ENCODE measurements at places on chromosomes 11 and 22. TPM values are rescaled to one million over a fixed set of nuclear protein-coding genes. Genes with fewer than 3 reads are reported as not detected.
A peak's percentile ranks its signal among the peaks of the same experiment; 100 is the strongest.

TMEM135 gene
- 4.3 TPM for polyA plus RNA-seq

APOA1 gene
- not detected for polyA plus RNA-seq

- no peak for DNase-seq
Observed at GRCh38 chr11:44071157-44071556, 5.1 kb downstream of the ACCS start.

DNA sequence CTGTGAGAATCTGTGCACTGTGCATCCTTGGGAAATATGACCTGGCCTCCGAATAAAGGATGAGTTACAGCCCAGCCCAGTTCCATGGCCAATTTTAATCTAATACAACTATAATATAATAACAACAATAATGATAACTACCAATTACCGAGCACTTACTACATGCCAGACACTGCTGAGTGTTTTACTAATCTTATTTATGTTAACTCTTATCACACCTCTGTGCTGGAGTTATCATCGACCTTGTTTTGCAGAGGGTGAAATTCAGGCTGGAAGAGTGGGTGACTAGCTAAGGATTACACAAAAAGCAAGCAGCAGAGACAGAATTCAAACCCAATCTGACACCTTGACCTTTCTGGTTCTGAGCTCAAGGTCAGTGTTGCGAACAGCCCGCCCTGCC, 83.9 kb downstream of the GALNT18 start:
- DNase-seq, result no peak

- DNase-seq, result no peak
Observed at GRCh38 chr11:22536071-22536470, 89.6 kb downstream of the FANCF start.

DNA sequence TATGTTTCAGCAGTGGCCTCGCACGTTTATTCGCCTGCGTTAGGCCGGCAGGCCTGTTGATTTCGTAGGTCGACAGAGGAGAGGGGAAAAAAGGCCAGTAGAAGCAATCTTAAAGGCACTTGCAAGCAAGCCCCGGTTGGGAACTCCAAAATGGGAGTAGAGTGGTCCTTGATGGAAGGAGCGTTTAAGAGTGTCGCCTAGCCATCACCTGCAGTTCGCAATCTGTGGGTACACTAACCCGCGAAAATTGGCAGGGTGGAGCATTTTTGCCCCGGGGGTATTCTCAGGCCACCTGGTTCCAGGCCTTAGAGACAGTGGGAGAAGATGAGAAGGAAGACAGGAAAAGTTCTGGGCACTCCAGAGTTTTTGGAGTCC, 1.1 kb downstream of the EWSR1 start:
- DNase-seq, result no peak

DNA sequence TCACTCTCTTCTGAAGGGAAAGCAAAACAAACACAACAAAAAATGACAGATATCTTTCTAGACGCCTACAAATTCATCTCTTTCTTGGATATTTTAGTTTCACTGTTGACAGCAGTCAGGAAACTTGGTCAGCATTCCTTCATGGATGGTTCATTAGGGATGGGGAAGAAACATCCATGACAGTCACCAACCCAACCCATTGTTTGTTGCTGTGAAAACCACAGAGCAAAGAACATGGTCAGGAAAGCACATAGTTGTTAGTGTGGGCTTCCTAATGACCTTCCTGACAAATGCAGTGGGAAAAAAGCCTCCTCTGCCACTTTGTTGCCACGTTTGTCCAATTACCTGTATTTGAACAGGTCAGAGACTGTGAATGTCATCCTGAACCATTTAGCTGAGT, 139.8 kb upstream of the SNX19 start:
- no peak for DNase-seq

GRCh38 chr11:119904531-119905035, 175.6 kb upstream of the NECTIN1 start:
- no peak for DNase-seq

CCDC116 gene
- 0.11 TPM for polyA plus RNA-seq

GRCh38 chr11:6321961-6322362, 1.7 kb upstream of the CAVIN3 start:
- DNase-seq, result peak; percentile 76

- no peak for DNase-seq
Observed at GRCh38 chr11:66547662-66548009, 933 bp downstream of the ACTN3 start.

YPEL1 gene
- 0.03 TPM for polyA plus RNA-seq

ARHGAP8 gene
- 14.8 TPM for polyA plus RNA-seq

ACRV1 gene
- not detected for polyA plus RNA-seq

GRCh38 chr22:26463101-26463661, 20.4 kb downstream of the HPS4 start:
- DNase-seq, result no peak

RNASEH2C gene
- 56.4 TPM for polyA plus RNA-seq

ABCC8 gene
- polyA plus RNA-seq, result not detected

DNA sequence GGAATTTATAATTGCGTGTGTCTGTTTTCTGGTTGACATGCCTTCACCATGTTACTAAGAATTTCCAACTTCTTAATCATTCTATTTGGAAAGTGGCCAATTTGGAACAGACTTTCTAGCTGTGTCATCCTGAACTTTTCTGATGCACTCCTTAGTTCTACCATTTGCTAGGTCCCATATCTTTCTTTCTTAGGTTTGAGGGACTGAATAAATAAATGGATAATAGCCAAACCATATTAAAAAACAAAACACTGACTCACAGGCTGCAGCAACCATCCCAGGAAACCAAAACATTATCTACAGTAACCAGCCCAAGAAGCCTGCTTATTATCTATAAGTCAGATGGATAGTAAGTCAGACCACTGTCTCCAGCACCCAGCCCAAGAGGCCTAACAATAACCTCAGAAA, 57.5 kb upstream of the PLET1 start:
- DNase-seq, result peak; percentile 97

GAL gene
- 3.1 TPM for polyA plus RNA-seq

GRCh38 chr11:9187616-9188015, 77.5 kb downstream of the DENND5A start:
- DNase-seq, result no peak

FDX1 gene
- polyA plus RNA-seq, result 10.0 TPM

ETS1 gene
- 29.0 TPM for polyA plus RNA-seq

DNA sequence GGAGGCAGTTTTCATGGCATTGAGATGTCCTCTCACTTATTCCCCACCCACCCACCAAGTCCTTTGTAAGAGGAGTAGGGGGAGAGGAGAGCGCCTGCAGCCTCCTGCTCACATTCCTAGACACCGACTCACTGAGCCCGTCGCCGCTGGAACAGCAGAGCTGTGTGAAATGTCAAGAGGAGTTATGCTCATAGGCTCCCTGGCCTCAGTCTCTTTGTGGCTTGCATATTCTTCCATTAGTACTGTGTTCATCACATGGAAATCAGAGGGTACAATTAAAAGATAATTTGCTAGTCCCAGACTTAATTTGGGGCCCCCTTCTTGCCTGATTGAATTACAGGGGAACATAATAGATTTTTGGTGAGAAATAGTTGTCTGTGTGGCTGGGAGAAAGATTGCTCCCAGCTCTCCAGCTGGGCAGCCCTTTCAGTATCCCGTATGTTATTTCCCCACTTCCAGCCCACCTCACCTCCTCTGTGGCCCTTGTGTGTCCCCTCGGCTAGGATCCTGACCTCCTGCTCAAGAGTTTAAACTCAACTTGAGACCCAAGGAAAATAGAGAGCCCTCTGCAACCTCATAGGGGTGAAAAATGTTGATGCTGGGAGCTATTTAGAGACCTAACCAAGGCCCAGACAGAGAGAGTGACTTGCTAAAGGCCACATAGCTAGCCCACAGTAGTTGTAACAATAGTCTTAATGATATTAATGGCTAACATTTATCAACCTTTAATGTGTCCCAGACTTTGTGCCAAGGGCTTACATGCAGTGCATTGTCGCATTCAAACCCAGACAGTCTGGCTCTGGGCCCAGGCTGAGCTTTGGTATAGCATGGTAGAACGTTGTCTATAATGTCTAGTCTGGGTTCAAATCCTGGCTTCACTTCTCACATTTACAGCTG, 32.2 kb downstream of the LIMK2 start:
- DNase-seq, result peak; percentile 64

DNA sequence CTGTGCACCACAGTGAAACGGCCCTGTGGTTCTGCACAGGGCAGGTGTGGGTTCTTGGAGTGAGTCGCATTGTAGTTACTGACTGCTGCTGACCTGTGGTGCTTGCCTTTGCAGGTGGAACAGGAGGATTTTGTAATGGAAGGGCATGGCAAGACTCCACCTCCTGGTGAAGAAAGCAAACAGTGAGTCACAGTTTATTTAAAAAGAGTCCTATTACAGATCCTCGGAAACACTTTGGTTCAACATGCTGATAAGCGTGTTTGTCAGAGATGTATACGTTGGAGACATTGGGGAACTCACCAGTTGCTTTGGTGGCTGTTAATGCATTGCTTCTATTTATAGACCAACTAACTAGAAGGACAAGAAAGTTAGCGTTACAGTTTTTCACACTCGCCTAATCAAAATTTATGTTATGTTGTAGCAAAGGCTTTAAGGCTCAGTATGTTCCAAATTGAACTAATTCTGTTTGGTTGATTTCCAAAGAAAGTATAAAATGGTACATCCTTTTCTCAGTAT, 21.7 kb upstream of the TNRC6B start:
- peak; percentile 73 for DNase-seq

DNA sequence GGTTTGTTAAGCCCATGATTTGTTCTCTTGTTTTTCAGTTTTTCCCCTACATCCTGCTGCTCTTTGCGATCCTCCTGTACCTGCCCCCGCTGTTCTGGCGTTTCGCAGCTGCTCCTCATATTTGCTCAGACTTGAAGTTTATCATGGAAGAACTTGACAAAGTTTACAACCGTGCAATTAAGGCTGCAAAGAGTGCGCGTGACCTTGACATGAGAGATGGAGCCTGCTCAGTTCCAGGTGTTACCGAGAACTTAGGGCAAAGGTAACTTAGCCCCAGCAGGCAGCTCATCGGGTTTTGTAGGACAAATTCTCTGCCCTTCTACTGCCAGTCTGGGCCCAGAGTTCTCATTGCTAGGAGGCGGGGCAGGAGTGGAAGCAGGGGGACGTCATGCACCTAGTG, 49.7 kb downstream of the PANX1 start:
- no peak for DNase-seq
